ENCODE measurements at places on chromosomes 3 and 15.

DNA sequence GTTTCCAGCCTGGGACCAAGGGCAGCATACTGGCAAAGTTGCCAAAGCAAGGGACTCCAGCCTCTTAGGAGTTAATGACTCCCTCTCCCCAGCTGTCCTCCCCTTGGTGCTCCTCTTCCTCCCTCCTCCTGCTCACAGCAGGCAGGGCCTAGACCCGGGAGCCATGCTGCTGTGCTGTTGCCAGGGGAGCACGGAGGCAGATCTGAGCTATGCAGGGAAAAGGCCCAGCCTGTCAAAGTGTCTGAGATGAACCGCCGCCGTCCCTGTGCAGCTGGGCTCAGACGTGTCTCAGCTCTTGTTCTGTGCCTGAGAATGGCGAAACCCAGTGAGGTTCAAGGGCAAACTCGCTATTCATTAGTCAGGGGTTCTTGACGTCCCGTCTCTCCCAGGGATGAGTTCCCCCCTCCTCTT is 60.8 kb upstream of the POLG start:
- no peak for DNase-seq

DNA sequence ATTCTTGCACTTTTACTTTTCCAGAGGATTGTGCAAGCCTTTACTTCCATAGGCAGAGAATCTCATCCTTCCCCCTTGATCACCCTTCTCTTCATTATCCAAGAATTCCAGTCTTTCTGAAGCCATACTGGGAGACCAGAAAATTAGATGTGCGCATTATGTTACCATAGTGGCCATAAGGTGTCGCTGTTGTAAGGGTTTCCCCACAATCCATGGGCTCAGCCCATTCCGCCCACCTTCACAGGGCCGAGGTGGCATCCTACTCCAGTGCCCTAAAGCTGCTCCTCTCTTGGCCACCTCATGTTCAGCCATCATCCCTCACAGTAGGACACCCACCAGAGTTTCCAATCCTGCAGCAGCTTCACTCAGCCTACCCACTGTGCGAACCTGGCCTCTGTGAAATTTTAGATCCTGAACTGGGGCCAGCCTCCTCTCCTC is 35.0 kb downstream of the CTSH start:
- DNase-seq, result peak; percentile 17

GRCh38 chr3:171718493-171719185 is 91.6 kb downstream of the PLD1 start:
- DNase-seq, result no peak

- DNase-seq, result no peak
Observed at GRCh38 chr3:42262525-42262924, 3.5 kb downstream of the CCK start.

DNA sequence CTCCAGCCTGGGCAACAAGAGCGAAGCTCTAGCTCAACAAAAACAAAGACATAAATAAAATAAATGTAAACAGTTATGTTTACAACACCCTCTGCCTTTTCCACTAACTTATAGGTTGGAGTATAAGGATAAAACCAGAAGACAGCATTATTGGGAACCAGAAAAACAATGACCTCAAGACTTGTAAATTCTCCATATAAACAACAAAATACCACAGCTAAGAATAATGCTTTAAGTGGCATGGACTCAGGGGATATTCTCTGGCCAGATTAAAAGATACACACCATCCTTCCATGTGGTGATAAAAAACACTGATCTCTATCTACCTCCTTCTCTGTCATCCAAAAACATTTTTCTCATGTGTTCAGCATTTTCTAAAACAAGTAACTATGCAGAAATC is 500.6 kb downstream of the MAGI1 start:
- no peak for DNase-seq

- DNase-seq, result no peak
Observed at GRCh38 chr15:96125721-96126415, 204.6 kb upstream of the NR2F2 start.

GRCh38 chr3:36919439-36920160 is 25.3 kb downstream of the TRANK1 start:
- DNase-seq, result no peak

DNA sequence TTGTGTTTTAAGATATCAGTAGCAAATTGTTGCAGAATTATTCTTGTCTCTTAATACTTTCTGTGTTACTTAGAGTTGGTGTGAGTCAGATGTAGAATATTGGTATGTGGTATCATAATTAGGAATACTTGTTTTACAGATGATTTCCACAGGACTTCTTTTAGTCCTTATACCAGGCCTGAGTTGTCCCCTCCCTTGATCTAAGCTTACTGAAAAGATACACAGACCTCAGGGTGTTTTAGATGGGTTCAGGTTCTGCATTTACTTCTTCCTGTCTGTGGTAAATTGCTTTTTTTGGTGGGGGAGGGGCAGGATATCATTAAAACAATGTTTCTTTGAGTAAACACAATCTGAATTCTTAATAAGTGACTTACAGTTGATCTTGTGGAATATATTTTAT is 14.2 kb downstream of the DZIP3 start:
- peak; percentile 52 for DNase-seq

GRCh38 chr15:57284535-57284934 is 91.8 kb upstream of the CGNL1 start:
- no peak for DNase-seq

GRCh38 chr3:157832588-157832987 is 273.6 kb downstream of the SHOX2 start:
- no peak for DNase-seq

DNA sequence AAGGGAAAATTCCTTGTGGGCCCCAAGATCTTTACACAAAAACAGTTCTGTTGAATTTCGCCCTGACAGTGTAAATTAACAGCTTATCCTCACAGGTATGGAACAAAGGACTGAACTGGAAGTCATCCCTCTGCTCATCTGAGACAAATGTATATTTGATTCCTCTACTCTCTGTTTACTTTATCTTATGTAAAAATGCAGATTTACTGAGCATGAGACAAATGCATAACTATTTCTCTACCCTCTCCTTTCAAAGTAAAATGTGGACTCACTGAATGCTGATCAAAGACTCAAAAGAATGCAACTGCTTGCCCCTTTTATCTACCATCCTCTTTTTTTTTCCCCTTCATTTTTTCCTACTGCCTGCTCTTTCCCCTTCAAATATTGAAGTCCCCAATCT is 98.6 kb upstream of the CRBN start:
- no peak for DNase-seq

DNA sequence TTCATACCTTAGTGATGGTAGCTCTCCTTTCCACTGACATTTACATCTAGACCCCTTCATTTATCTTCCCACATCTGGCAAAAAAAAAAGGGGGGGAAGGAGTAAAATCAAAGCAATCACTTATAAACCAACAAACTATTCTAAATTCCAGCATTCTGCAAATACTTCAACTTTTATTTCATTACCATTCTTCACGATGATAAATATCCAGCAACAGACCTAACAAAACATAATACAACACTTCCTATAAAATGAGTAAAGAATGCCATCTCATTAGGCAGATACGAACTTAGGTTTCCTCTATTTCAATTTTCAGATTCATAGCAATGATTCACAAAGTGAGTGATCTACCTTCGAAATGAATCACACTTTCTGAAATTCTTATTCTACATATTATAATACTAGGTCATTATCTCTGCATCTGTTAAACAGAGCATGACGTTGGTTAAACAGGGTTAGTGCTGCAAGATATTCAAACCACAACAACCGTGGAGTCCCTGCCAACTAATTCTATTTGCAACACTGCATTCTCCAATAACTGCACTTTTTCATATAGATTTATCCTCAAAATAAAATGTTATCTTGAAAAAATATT is at the start of gene LRRFIP2:
TSS of gene LRRFIP2 (minus strand) at position 51 of the 595 bp plus-strand sequence. CDS start 25,599 bp downstream, outside the sequence.
- peak; percentile 54 for DNase-seq

DNA sequence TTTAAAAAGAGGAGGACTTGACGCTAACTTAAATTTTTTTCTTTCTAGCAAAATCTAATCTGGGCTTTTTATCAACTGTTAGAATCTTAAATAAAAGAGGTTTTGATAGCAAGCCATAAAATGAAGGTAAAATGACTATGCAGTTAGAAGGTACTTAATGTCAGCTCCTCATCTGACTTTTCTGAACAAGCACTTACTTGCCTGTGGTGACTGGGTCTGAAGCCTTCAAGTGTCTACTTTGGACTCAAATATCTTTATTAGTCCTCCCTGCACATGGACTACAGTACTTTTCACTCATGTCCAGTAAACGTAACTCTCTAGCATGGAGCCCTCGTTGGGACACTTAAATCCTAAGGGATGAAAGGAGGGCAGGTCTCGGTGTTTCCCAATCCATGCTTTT is 135.9 kb downstream of the P2RY1 start:
- DNase-seq, result no peak

DNA sequence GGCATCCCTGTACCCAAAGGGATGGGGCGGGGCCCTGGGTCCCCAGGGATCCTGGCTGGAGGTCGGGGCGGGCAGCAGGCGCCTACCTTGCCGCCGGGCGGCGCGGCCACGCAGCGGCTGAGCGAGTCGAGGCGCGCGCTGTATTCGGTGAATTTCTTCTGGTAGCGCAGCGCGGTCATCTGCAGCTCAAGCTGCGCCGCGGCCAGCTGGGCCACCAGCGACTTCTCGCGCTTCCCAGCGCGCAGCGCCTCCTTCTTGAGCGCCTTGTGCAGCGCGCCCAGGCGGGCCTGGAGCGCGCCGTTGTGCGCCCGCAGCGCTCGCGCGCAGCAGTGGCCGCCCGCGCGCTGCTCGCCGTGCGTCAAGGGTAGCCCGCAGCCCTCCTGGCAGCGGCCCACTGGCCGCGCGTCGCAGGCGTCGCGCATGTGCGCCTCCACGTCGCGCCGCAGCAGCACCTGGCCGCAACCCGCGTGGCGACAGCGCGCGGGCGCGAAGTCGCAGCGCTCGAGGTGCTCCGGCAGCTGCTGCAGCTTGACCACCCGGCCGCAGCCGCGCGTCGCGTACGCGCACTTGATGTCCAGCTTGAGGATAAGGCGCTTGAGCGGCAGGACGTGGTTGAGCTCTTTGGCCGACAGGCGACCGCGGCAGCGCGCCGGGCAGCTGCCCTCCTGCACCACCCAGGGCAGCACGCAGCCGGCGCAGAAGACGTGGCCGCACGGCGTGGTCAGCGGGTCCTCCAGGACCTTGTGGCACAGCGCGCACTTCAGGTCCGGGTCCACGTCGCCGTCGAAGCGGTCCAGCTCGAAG is 522 bp downstream of the PDZRN3 start:
- DNase-seq, result no peak
